ENCODE measurements at places on chromosomes 1 and 21. TPM values are rescaled to one million over a fixed set of nuclear protein-coding genes. Genes with fewer than 3 reads are reported as not detected.
A peak's percentile ranks its signal among the peaks of the same experiment; 100 is the strongest.

The LRRN2 gene
- polyA plus RNA-seq, result 14.9 TPM

The COL8A2 gene
- 1.8 TPM for polyA plus RNA-seq

The CYP4X1 gene
- polyA plus RNA-seq, result 7.3 TPM

- no peak for DNase-seq
Observed at GRCh38 chr1:90761156-90761555, 44.1 kb upstream of the BARHL2 start.

- no peak for DNase-seq
Observed at GRCh38 chr1:154729031-154729442, 121.1 kb upstream of the ADAR start.

GRCh38 chr1:24913616-24914225, 16.4 kb downstream of the RUNX3 start:
- DNase-seq, result no peak

DNA sequence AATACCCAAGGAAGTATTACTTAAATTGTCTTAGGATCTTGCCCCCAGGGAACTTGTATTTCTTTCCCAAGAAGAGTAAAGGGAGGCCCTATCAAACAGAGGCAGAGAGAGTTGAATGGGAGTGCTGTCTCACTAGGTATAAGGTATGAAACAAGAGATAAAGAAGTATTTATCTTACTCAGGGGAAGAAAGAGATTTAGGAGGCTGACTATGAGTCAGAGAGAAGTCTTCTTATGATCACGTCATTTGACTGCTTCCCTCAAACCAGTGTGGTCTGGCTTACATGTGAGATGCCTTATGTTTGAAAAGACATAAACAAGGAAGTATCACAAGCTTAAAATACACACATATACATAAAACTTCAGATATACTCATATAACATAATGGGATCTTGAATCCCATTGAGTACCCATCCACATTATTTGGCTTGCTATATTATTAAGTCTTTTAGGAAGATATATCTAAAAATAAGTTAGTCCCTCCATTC, 29.6 kb downstream of the DUSP10 start:
- DNase-seq, result no peak

- peak; percentile 70 for DNase-seq
Observed at GRCh38 chr1:55694310-55694801, 479.2 kb upstream of the USP24 start.

- no peak for DNase-seq
Observed at GRCh38 chr1:192516776-192517297, 58.7 kb upstream of the RGS1 start.

- no peak for DNase-seq
Observed at GRCh38 chr21:26147535-26147934, 23.0 kb downstream of the APP start.

- DNase-seq, result no peak
Observed at GRCh38 chr21:35911412-35912191, 148.7 kb downstream of the SETD4 start.

- no peak for DNase-seq
Observed at GRCh38 chr1:102546251-102546650, 549.5 kb upstream of the OLFM3 start.

- no peak for DNase-seq
Observed at GRCh38 chr1:106952776-106953175, 103.7 kb upstream of the PRMT6 start.

- DNase-seq, result no peak
Observed at GRCh38 chr1:43530483-43531106, at the start of gene PTPRF. Gene PTPRF, plus strand, starts transcription at chr1:43530883. Its CDS starts 14,193 bp downstream, at chr1:43545076.

DNA sequence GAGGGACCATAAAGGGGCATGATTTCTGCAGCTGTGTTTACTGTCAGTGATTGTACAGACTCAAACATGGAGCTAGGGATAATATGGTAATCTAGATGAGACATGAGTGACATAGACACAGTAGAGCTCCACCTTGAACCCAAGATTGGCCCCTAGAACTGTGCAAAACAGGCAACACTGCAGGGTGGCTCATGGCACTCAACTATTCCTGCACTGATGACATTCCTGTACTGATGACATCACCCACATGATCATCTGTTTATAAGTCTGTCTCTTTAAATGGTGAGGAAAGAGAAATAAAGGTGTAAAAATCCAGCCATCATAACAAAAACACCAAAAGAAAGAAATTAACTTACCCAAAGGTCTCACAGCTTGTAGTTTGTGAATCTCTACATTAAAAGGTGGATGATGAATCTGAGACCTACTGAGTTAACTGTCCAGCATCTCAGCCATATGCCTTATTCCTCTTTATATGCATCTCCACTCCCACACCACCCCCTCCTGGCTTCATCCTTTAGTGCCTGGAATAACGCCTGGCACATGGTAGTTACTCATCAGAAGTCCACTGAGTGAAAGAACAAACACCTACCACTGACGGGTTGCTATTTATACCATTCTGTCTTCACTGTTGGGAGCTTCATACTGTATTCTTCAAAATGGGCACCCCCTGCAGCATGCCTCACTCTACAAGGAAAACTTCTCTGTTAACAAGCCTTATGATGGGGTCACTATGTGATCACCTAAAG, at the start of gene LRRC53:
Gene LRRC53, minus strand, starts transcription at position 442 of the 746 bp plus-strand sequence. CDS start 29,262 bp downstream, outside the sequence.
- DNase-seq, result no peak

DNA sequence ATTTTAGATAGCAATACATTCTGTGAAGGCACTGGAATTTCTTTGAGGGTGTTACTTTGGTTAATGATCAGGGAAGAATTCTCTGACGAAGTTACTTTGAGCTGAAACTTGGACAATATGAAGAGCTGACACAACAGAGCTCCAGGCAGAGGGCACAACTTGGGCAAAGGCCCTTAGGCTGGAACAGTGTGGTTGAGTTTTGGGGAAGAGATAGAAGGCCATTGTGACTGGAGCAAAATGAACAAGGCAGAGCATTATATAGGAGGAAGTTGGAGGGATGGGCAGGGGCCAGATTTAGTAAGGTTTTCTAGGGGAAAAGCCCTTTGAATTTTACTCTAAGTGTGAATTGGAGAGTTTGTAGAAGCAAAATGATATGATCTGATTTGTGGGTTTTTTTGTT, 30.9 kb downstream of the LMO4 start:
- DNase-seq, result no peak

DNA sequence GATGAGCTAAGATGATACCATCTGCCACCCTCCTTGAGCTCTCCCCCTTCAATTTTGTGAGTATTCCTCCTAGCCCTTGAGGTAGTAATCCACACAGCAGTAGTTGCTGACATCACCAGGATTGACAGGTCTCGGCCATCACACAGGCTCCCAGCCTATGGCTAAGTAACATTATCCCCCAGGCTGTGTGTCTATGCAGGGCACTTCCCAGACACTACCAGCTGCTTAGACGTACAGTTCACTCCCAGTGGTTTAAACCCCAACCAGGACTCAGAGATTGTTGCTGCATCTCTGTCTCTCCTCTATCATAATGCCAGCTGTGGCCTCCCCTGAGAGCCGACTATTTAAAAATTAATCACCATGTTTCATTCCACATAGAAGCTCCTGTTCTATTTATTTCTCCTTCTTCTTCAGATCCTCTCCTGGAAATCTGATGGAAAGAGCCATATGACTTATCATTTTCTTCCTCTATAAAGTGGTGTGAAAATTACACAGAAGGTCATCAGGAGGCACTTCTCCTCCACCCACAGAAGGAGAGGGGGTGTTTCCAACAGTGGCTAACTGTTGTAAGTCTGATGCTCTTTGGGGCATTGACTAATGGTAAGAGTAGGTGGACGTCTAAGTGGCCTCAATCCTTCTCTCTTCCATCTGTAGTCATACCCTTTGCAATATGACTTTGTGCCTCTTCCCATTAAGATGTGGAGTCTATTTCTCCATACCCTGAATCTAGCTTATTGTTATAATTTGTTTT, 396.3 kb downstream of the SETD4 start:
- DNase-seq, result no peak

DNA sequence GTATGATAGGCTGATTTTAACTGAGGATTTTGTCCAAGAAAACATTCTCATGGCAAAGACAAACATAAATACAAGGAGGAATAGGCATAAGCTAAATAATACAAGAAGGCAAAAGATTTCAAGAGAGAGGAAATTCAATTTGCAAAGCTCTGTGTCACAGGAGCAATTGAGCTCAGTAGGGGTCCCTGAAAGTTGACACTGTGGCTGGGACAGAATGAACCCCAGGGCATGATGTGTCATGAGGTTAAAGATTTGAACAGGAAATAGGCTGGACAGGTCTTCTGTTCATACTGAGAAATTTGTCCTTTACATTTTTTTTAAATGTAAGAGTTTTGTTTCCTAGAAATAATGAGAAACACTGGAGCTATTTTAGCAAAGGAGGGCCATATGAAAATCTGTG, 555.4 kb upstream of the NEGR1 start:
- no peak for DNase-seq

GRCh38 chr1:199678771-199679170, 348.7 kb upstream of the NR5A2 start:
- no peak for DNase-seq

GRCh38 chr21:35043549-35043948, 5.6 kb downstream of the RUNX1 start:
- DNase-seq, result no peak
